ENCODE measurements at places on chromosomes 16 and 17. TPM values are rescaled to one million over a fixed set of nuclear protein-coding genes. Genes with fewer than 3 reads are reported as not detected.

EME1 gene
- 0.48 TPM for total RNA-seq

RNF157 gene
- not detected for total RNA-seq

ARHGDIG gene
- not detected for total RNA-seq

BCL6B gene
- under 0.01 TPM for total RNA-seq

PPP1R1B gene
- under 0.01 TPM for total RNA-seq

ATP2A3 gene
- not detected for total RNA-seq

WRAP53 gene
- total RNA-seq: 4.6 TPM

FBXW10 gene
- 0.21 TPM for total RNA-seq

SDR42E2 gene
- total RNA-seq: not detected

CRHR1 gene
- total RNA-seq: not detected

NPIPB6 gene
- not detected for total RNA-seq

ACSM5 gene
- total RNA-seq: not detected

KRT40 gene
- not detected for total RNA-seq

DNAH2 gene
- not detected for total RNA-seq

CDH3 gene
- total RNA-seq: 1,334 TPM

ODAD4 gene
- 0.72 TPM for total RNA-seq

KRTAP4-7 gene
- total RNA-seq: not detected

CCL4L2 gene
- 0.48 TPM for total RNA-seq

KRT12 gene
- not detected for total RNA-seq
